DMS79 (cell line): ENCODE measurements at places on chromosomes 2 and 18.

DNA sequence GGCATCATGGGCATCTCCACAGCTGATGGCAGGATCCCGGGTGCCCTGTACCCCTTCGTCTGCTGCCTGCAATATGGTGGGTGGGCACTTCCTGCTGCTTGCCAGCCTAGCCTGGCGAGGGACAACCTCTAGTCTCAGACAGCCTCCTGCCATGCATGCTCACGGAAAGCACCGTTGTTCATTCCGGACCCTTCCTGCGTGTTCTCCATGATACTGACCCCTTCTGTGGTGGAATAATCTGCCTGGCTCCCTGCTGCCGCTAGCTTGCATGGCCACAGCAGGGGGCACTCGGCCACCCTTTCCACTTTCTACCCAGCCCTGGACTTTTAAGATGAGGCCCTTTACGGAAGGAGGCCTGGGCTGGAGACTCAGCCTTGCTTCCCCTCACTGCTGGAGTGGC, 12.0 kb downstream of the PCARE start:
- no peak for DNase-seq

DNA sequence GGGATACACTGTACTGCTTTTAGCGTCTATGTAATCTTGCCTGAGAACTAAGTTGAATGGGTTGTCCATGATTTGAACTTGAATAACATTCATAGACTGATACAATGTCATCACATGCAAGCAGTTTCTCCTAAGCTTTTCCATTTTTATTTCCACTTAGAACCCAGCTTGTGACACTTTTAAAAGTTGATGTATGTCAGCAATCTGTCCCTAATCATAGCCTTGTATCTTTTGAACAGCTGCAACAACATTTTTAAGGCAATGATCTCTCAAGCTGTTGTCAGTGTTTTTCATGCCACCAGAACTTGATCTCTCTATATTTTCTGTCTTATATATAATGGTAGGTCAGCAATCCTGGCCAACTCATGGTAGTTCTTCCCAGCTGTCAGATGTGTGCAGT, 185.0 kb downstream of the DOK6 start:
- no peak for DNase-seq

GRCh38 chr18:34461266-34461665, 236.6 kb upstream of the NOL4 start:
- DNase-seq, result no peak

- no peak for DNase-seq
Measured at GRCh38 chr2:161839926-161840325, 215.7 kb downstream of the SLC4A10 start.

- no peak for DNase-seq
Measured at GRCh38 chr2:105744909-105745853, at the start of gene NCK2. Gene NCK2, plus strand, starts transcription at chr2:105744912. Its CDS starts 110,152 bp downstream, at chr2:105855064.
